ENCODE measurements at places on chromosomes 6 and 20.

DNA sequence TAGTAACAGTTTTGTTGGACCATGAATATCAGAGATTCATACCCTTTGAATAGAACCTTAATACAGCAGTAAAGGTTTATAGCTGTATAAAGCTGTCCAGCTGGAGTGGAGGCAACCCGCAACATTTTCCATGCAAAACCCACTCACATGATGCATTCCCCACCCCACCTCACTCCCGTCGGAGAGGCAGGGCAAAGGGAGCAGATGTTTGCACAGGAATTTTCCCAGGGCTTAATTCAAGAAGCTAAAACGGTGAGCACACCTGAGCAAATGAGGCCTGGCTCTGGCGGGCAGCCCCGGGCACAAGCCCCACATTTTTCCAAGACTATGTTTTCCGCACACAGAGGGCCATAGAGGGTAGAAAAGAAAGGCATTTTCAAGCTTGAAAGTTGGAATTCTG is 191.7 kb downstream of the FOXC1 start:
- DNase-seq = no peak

- DNase-seq = no peak
Measured at GRCh38 chr20:47389867-47390347, 33.4 kb upstream of the ZMYND8 start.

- no peak for DNase-seq
Measured at GRCh38 chr20:5212907-5213487, 86.2 kb downstream of the CDS2 start.

- DNase-seq = no peak
Measured at GRCh38 chr6:46276576-46277142, 105.9 kb upstream of the ENPP5 start.

GRCh38 chr20:22905658-22906057 is 129.5 kb upstream of the SSTR4 start:
- DNase-seq = peak; percentile 51

GRCh38 chr20:63267691-63268090 is 4.9 kb upstream of the ARFGAP1 start:
- no peak for DNase-seq

GRCh38 chr6:111992851-111993250 is 61.1 kb upstream of the CCN6 start:
- no peak for DNase-seq

- no peak for DNase-seq
Measured at GRCh38 chr6:111993342-111993741, 60.6 kb upstream of the CCN6 start.

- no peak for DNase-seq
Measured at GRCh38 chr6:15518878-15519277, 143.9 kb downstream of the DTNBP1 start.

DNA sequence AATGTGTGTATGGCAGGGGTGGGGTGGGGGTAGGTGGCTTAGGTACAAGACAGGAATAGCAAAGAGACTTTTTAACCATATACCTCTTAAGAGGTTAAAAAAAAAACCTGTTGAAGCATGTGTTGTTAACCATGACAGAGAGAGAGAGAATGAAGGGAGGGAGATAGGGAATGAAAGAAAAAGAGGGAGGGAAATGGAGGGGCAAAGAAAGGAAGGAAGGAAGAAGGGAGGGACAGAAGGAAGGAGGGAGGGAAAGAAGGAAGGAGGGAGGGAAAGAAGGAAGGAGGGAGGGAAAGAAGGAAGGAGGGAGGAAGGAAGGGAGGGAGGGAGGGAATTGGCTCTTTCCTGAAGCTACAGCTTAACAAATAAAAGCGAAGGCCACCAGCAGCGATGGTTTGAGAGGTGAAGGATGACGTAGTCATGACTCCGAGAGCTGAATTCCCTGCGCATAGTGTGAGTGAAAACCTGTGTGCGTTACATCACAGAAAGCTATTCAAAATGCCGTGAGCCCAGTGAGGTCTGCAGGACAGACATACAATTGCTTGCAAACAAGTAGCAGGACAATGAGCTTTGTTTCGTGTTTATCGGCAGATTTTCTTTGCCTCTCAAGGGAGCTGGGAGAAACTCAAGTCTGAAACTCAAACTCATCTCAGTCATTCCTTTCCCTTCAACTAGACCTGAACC is 88.6 kb upstream of the NEDD9 start:
- no peak for DNase-seq

- peak; percentile 81 for DNase-seq
Measured at GRCh38 chr6:36947570-36948351, 6.8 kb upstream of the PI16 start.

GRCh38 chr20:43748274-43748673 is 21.5 kb upstream of the GTSF1L start:
- no peak for DNase-seq

DNA sequence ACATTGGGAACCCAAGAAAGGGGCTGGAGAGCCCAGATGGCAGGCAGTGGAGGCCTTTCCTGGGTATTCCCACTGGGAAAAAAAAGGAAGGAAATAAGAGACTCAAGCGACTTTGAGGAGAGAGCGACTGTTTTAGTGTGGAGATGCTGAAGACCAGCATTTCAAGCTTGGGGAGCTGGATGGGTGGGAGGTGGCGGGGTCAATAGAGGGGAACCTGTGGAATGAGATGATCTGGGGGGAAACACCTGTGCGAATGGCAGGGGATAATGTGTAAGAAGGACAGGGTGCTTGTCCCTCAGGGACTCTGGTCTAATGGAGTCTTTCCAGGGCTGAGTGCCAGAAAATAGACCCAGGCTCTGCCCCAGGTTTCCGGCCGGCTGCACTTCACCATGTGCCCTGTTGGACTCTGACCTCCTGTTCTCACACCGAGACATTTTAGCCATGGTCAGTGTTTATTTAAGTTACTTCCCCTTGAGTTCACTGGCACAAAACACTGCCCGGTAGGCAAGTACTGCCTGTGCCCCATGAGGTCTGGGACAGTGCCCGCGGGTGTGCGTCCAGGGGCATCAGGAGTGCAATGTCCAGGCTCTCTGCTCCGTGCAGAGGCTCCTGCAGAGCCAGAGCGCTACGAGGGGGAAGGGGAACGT is 50.4 kb upstream of the NKX2-2 start:
- peak; percentile 5 for DNase-seq

GRCh38 chr20:50584687-50585086 is 74.5 kb downstream of the PTPN1 start:
- DNase-seq = no peak

- no peak for DNase-seq
Measured at GRCh38 chr6:50527985-50528384, 185.3 kb upstream of the TFAP2D start.
